ENCODE measurements at places on chromosomes 11 and 22.

DNA sequence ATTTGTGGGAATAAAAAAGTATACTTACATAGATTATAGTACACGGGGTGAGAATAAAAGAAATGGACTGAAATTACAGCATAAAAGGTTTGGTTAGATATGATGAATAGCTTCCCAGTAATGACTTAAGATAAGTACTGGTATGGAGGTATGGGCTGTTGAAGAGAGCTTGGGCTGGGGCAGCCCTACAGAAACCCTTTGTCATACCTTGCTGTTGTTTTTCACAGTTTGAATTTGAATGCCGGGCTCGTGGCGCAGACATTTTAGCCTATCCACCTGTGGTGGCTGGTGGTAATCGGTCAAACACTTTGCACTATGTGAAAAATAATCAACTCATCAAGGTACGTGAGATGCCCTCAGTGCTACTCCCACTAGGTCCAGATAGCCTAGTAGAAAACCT is 42.3 kb upstream of the RBX1 start:
- DNase-seq, result no peak

- DNase-seq, result no peak
Observed at GRCh38 chr11:79314906-79315689, 125.7 kb downstream of the TENM4 start.

GRCh38 chr11:749731-750130 is 2.5 kb downstream of the TALDO1 start:
- DNase-seq, result no peak

DNA sequence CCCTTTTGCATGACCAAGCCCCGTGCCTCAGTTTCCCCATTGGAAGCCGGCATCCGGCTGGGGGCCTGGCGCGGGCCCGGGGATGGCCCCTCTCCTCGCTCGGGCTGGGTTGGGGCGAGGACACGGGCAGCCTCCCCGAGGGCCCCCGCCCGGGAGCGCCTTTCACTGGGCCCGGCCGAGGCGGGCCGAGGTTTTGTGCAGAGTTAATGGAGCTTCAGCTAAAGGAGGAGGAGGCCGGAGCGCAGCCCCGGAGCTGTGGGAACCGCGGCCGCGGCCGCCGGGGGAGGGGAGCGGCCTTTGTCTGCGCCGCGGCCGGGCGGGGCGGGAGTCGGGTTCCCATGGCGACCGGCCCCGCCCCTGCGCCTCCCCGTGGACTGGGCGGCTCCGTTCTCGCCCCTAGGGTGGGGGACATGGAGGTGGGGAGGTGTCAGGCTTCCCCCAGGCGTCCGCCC is 1.4 kb upstream of the MAPK11 start:
- no peak for DNase-seq

GRCh38 chr11:90639461-90639993 is 416.7 kb upstream of the CHORDC1 start:
- DNase-seq, result no peak

DNA sequence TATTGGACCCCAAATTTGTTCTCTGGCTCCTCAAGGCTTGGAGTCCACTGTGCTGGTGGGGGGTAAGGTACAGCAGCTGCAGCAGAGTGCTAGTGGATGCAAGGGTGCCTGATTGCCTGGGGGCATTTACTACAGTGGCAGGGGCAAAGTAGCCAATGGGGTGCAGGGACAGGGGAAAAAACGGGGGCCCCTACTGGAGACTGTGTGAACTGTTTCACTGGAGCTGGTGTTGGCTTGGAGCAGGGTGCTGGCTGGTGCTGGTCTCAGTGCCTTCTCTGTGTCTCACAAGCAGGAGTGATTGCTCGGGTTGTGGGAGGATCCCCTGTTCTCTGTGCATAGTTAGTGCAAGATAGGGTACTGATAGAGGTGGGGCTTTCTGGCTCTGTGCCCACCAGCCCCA is 935.9 kb downstream of the JRKL start:
- no peak for DNase-seq

DNA sequence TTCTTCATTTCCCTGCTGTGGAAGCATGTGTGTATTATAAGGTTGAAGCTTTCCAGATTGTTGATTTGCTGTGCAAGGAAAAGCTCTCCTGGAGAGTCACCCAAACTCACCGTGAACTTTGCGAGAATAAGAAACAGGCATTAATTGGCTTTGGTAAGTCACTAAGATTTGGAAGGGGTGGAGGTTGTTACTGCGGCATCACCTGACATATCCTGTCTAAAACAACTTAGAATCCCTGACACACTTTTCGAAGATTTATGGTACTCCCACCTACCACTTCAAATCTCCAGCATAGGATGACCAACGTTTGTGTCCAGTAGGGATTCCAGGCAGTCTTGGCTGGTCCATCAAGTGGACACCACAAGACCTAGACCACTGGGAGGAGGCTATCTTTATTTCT is 518.3 kb downstream of the MN1 start:
- no peak for DNase-seq

DNA sequence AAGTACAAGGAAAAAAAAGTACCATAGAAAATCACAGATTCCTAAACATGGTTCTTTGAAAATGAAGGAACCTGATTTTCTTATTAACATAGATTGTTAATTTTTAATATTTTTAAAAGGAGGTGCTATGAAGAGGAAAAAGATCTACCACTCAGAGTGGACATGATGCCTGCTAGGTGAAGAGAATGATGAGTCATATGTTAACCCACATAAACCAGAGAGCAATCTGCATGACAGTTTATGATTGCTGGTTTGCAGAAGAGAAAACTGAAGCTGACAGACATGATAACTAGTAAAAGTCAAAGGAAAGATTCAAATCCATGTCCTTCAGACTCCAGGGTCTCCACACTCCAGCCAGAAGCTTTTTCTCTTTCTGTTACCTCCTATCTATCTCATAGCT is 1231.7 kb downstream of the LRRC4C start:
- no peak for DNase-seq

DNA sequence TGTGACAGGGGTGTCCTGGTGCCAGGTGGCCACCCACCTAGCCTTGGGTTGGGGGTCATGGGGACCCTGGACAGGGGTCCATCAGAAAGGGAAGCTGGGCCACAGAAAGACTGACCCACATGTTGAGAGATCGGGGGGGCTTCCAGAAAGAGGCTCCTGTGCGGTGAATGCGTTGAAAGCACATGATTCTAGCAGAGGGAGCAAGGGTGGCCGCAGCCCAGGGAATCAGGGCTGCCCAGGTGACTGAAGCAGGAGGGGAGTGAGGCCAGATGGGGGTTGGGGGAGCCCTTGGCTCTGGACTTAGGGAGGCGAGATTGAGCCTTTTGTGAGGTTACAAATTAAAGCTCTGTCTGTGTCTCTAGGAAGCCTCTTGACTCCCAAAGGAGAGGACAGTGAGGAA is 80.7 kb downstream of the MORC2 start:
- DNase-seq, result no peak

GRCh38 chr11:125451400-125452124 is 44.5 kb downstream of the FEZ1 start:
- DNase-seq, result no peak

DNA sequence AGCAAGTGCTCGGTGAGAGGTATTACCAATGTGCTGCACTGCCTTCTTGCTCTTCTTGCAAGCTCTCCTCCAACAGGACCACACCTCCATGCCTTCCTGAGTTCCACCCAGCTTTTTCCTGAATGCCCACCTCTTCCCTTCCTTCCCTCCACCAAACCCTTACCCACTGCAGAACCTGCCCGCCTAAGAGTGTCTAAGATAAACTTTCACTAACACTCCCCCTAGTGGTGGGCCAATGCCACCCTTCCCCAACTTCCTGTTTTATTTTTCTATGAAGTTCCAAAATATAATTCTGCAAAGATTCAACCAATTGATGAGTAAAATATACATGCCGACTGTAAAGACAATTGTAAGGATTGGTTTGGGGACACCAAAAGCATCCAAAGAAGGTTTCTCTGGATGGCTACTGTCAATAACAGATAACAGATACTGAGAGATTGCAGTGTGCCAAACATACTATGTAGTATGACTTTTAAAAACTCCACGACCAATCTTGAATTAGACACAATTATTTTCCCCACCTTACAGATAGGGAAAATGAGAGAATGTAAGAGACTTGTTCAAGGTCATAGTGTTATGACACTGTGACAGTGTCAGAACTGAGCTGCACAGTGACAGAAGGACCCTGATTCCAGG is 38.6 kb upstream of the BMAL1 start:
- DNase-seq, result peak; percentile 4

DNA sequence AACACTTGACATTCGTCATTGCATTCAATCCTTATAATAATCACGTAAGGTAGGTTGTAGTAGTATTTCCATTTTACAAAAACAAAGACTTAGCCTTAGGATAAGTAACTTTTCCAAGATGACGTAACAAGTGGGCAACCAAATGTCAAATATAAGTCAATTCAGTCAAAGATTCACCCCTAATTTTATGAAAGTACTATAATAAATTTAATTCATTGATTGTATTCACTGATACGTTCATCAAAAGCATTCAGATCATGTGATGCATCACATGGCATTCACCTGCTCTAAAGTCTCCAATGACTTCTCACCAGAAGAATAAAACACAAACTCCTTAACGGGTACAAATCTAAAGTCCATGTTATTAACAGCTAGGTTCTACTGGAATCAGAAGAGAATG is 2.1 kb downstream of the KIF18A start:
- DNase-seq, result no peak

DNA sequence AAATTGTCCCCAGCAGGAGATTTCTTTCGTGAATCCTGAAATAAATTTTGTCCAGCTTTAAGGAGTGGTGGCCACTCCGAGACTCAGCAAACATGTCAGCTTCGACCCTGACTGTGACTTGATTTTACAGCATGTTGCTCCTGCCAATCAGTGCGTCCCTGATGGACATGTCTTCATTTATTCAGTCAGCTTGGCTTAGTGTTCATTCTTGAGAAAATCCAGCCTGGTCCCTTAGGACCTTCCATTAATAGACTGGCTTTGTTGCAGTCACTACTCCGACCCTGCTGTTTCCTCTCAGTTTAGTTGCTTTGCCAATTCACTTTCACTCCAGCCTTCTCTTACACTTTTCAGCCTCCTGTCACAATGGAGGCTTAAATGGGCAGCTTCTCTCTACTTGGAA is 30.5 kb downstream of the TMPRSS5 start:
- no peak for DNase-seq

GRCh38 chr11:112590764-112591163 is 330.1 kb upstream of the PLET1 start:
- DNase-seq, result no peak

DNA sequence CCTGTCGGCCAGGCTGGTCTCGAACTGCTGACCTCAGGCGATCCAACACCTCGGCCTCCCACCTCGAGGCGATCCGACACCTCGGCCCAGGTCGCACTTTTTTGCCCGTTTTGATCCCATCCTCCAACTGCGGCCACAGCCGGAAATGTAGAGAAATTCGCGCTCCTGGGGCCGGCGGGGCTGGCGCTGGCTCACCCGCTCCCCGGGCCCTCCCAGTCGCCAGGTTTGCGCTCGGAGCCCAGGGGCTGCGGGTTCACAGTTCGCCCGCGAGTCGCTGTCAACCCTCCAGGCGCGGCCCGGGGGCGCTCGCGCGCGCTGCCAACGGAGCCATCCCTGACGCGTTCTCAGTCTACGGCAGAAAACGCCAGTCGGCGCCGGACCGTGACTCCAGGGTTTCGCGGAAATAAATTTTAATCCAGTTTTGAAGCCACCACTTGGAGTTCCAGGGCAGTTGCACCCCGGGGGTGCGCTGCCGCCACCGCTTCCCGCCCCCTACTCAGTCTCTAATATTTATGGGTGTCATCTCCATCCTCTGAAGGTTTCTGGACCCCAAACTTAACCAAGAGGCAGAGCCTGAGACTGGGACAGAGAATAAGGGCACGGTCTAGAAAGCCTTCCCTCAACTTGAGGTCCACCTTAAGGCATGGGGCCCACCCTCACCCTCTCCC is 1.5 kb upstream of the KLHDC7B start:
- DNase-seq, result peak; percentile 77

- no peak for DNase-seq
Observed at GRCh38 chr11:5807580-5807979, 1.1 kb upstream of the OR52N2 start.

GRCh38 chr22:20133930-20134549 is 2.4 kb downstream of the ZDHHC8 start:
- DNase-seq, result no peak

GRCh38 chr11:82927264-82927880 is 25.8 kb downstream of the DDIAS start:
- no peak for DNase-seq

DNA sequence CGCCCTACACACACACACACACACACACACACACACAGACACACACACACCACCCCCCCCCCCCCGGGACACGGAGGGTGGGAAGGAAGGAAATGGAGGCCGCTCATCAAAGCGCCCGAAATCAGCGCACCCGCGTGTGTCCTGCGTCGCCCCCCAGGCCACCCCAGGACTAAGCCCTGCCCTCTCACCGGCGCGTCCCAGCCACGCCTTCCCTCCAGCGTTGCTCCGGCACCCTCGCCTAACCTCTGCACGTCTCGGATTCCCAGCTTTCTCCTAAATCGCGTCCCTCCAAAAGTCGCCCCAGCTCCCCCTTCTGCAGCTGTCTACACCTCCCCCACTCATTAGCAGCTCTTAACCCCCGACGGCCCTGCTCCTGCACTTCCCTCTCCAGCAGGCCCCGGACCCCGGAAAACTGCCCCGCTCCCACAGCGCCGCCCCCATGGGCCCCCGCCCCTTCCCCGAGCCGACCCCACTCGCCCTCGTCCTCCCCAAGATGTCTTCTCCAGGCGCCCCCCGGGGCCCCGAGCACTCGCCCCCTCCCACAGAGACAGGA is 557 bp downstream of the PACSIN2 start:
- DNase-seq, result peak; percentile 13

GRCh38 chr22:20750461-20751184 is 23.3 kb upstream of the SERPIND1 start:
- no peak for DNase-seq

DNA sequence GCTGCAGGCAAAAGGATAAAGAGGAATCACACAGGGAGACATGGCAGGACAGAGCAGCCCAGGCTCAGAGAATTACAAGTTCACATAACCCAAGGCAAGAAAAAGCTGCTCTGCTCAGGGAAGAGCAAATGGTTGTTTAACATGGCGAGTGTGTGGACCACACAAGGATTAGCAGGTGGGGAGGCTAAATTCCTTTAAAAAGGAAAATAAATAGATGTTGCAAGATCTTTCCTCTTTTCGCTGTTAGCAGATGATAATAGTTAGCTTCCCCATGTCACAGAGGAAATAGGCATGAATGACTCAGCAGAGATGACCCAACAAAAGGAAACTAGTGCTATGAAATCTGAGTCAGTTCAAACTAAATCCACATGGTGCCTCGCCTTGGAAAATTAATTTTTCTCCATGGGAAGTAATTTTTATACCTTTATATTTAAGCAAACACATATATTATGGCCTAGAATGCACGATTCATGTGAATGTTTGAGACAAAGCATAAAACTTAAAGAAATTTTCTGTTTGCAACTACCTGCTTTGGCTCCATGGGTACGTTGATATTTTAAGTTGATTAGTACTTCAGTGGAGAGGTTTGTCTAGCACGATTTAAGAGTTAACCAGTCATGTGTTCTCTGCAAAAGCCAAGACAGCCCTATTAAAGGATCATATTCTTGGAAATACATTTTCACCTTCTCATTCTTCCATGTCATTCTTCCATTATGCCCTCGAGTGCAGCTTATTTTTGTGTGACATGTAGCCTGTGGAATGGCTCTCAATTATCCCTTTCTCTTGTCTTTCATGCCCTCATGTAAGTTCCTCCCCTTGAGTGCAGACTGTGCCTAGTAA is 38.5 kb upstream of the FJX1 start:
- DNase-seq, result no peak

Measured in stimulated activated CD4-positive, alpha-beta T cell treated with anti-CD3 and anti-CD28 coated beads, Interleukin-15, amount 100 ng/mL, for 1 hour (primary cell).